ENCODE measurements at places on chromosomes 12 and 14. TPM values are rescaled to one million over a fixed set of nuclear protein-coding genes. Genes with fewer than 3 reads are reported as not detected.
A peak's percentile ranks its signal among the peaks of the same experiment; 100 is the strongest.

The SLC39A5 gene
- not detected for total RNA-seq

The RPL41 gene
- 2,837 TPM for total RNA-seq

The RTL1 gene
- total RNA-seq, result not detected

DNA sequence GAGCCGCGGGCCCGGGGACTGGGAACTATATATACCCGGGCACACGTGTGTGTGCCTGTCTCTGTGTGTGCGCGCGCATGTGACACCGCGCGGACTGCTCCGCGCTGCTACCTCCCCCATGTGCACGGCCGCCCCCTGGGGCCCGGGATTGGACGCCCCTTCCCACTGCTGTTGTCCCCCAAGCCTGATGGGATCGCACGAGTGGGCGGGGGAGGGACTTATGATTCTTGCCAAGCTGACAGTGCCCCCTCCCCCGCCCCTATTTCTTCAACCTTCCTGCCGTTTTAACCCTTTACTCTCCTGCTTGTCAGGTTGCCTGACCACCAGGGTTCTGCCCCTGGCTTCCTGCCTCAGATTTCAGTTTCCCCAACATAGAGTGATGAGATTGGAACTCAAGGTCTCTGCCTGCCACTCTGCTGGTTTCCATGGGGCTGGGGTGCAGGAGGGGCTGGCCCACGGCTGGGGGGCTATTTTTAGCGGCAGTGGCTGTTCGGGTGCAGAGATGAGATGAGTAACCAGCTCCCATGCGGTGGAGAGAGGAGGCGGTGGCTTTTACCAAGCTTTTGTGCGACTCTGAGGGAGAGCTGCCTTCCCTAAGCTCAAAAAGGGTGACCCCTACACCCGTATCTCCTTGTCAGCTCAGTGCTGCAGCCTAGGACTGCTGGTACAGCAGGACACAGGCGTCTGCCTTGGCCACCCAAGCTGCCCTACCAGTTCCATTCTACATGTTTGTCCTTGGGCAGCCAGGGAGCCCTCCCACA lies at the start of gene DDN:
DDN (minus strand) TSS at position 5 of the 761 bp plus-strand sequence. CDS start 88 bp downstream, outside the sequence.
- peaks cover 44% of the 10 kb centered on the region for H3K27me3 ChIP-seq
- H3K36me3 ChIP-seq, result peaks cover 40% of the 10 kb centered on the region
- no peak within 1 kb of the TSS for H3K27ac ChIP-seq
- peak within 1 kb of the TSS; percentile 57 for H3K4me3 ChIP-seq
- peak; percentile 59 for DNase-seq

- H3K36me3 ChIP-seq, result no peaks in the 10 kb centered on the region
- peaks cover 10% of the 10 kb centered on the region for H3K27me3 ChIP-seq
- no peak overlapping the region for H3K27ac ChIP-seq
- H3K4me3 ChIP-seq, result no peak overlapping the region
- no peak for DNase-seq
Observed at GRCh38 chr12:48021485-48022179, 17.4 kb upstream of the COL2A1 start.

- DNase-seq, result no peak
- H3K27me3 ChIP-seq, result no peaks in the 10 kb centered on the region
- peaks cover 17% of the 10 kb centered on the region for H3K4me1 ChIP-seq
- no peak overlapping the region for H3K27ac ChIP-seq
- H3K36me3 ChIP-seq, result no peaks in the 10 kb centered on the region
- no peak overlapping the region for H3K4me3 ChIP-seq
Observed at GRCh38 chr14:55756078-55756477, 176.1 kb downstream of the KTN1 start.

The SSPN gene
- total RNA-seq, result 12.8 TPM

DNA sequence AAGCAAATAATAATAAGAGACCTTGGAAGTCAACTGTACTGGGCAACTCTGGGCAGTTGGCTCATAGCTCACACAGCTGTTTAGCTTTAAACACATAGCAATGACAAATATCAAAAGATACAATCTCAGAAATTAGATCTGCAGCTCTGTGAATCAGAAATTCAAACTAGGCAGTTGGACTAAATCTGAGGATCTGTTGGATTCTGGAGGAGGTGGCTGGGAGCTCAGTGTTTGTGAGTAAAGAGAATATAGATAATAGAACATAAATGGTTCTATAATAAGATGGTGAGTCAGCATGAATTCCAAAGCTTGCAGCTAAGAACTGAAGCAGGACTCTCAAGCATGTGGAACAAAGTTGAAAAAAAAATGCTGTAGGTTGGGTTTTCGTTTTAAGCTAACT lies 1949.4 kb upstream of the SEL1L start:
- H3K27me3 ChIP-seq, result no peaks in the 10 kb centered on the region
- H3K4me1 ChIP-seq, result no peaks in the 10 kb centered on the region
- no peak overlapping the region for H3K27ac ChIP-seq
- no peaks in the 10 kb centered on the region for H3K36me3 ChIP-seq
- no peak for DNase-seq

GRCh38 chr12:43306066-43306465 lies 245.9 kb downstream of the ADAMTS20 start:
- no peaks in the 10 kb centered on the region for H3K27me3 ChIP-seq
- H3K36me3 ChIP-seq, result no peaks in the 10 kb centered on the region
- no peak overlapping the region for H3K4me3 ChIP-seq
- DNase-seq, result no peak

The MBIP gene
- total RNA-seq, result 111 TPM

The DYRK2 gene
- total RNA-seq, result 17.6 TPM

DNA sequence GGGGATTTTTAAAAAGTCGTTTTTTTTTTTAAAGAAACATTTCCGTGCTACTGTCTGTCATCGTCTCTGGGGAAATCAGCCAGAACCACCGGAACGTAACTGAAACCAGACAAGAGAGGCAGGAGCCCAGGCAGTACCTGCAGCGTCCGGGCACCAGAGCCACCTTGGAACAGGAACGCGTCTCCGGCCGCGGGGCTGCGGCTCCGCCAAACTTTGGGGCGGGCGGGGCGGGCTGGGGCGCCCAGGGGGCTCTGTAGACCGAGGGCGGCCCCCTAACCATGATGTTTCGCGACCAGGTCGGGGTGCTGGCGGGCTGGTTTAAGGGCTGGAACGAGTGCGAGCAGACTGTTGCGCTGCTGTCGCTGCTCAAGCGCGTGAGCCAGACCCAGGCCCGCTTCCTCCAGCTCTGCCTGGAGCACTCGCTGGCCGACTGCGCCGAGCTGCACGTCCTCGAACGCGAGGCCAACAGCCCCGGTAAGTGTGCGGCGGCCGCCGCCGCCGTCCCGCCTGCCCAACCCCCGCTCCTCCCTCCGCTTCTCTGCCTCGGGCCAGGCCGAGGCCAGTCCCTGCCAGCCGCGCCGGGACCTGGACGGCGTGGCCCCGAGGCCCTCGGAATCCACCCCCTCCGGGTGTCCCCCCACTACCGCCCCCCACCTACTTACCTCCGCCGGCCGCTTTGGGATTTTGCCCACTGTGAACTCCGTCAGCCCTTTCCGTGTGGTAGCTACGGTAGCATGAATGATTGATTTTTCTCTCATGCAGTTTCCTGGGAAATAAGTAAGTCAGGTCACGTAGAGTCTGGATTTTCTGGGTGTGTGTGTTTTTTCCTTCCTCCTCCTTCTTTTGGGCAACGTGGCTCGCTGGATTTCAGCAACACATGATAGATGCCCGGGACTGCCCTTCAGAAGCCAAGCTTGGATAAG lies 972 bp downstream of the SAMD4A start:
- H3K4me1 ChIP-seq, result peaks cover 38% of the 10 kb centered on the region
- peak overlapping the region; percentile 99 for H3K27ac ChIP-seq
- peak; percentile 69 for DNase-seq
- no peaks in the 10 kb centered on the region for H3K27me3 ChIP-seq

DNA sequence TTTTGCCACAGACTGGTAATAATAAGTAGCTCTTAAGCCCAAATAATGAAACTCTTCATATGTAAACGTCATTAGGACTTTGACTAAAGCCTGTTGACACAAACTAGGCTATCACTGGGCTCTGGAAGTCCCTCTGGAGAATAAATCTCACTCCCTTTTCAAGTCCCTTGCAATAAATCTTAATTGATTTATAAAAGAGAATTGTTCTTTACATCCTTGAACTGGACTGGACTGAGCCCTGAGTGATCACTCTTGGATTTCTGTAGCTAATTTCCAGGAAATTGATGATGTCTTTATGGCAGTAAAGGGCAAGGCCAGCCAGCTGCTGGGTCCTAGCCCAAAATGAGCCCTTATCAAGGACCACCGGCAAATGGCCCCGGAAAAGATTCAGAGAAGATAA lies 1162.7 kb downstream of the BCL11B start:
- H3K4me1 ChIP-seq, result no peaks in the 10 kb centered on the region
- no peaks in the 10 kb centered on the region for H3K36me3 ChIP-seq
- H3K27me3 ChIP-seq, result no peaks in the 10 kb centered on the region
- no peak overlapping the region for H3K4me3 ChIP-seq

DNA sequence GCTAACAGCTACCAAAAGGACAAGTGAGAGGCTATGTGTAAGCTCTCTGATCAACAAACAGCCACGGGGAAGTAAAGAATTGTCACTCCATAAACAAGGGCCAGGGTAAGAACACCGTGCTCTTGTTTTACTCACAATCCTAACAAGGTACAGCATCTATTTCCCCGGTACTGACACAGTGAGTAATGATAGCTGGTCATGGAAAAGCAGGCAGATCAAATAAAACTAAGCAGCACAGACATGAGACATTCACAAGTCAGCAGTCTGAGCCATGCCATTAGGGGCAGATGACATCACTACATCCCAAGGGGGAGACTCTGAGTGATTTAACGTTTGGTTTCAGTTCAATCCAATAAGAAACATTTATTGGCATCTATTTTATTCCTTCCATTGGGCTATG lies 54.4 kb downstream of the ARL6IP4 start:
- peaks cover 8% of the 10 kb centered on the region for H3K36me3 ChIP-seq
- H3K4me3 ChIP-seq, result no peak overlapping the region
- H3K27ac ChIP-seq, result no peak overlapping the region

The KRT71 gene
- total RNA-seq, result not detected

DNA sequence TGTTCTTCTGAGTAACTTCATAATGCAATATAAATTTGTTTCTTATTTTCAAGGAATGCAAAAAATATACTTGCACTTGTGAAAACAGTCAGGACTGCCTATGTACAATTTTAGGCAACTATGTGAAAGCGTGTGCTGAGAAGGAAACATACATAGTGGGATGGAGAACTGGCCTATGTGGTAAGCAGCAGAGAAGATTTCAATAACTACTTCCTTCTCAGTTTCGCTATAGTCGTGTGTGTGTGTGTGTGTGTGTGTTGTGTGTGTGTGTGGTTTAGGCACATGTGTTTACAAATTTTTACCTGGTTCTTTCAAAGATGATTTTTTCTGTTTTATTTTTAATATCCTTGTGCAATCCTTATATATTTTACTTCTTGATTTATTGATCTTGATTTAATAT lies 211.8 kb downstream of the LRRK2 start:
- DNase-seq, result no peak
- no peak overlapping the region for H3K27ac ChIP-seq
- no peak overlapping the region for H3K4me3 ChIP-seq

GRCh38 chr14:72033365-72033764 lies 101.1 kb downstream of the RGS6 start:
- no peak for DNase-seq
- no peak overlapping the region for H3K4me3 ChIP-seq
- H3K27me3 ChIP-seq, result no peaks in the 10 kb centered on the region
- H3K4me1 ChIP-seq, result no peaks in the 10 kb centered on the region
- no peaks in the 10 kb centered on the region for H3K36me3 ChIP-seq

DNA sequence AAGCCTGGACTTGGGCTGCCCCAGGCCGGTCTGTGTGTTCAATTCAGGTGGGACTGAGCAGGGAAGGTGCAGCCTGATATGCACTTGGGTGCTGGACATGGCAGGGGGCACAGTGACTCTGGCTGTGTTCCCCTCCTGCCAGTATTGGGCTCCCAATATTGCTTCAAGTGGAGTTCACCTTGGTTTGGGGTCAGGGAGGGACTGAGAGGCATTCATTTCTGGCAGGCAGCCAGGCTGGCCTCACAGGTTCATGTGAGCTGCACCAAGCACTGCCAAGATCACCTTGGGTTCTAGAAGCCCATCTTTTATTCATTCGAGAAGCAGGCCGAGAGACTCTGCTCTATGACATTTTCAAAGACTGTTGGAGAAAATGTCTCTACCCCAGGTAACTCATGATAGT lies 245.0 kb downstream of the CHST11 start:
- H3K27me3 ChIP-seq, result no peaks in the 10 kb centered on the region
- H3K36me3 ChIP-seq, result no peaks in the 10 kb centered on the region
- DNase-seq, result no peak
- H3K4me3 ChIP-seq, result no peak overlapping the region
- peaks cover 6% of the 10 kb centered on the region for H3K4me1 ChIP-seq
- H3K27ac ChIP-seq, result no peak overlapping the region

- H3K27me3 ChIP-seq, result no peaks in the 10 kb centered on the region
- H3K4me3 ChIP-seq, result no peak overlapping the region
- no peak for DNase-seq
- no peaks in the 10 kb centered on the region for H3K36me3 ChIP-seq
- H3K4me1 ChIP-seq, result no peaks in the 10 kb centered on the region
Observed at GRCh38 chr12:16310934-16311333, 33.4 kb upstream of the SLC15A5 start.

The SLCO1A2 gene
- 3.5 TPM for total RNA-seq

DNA sequence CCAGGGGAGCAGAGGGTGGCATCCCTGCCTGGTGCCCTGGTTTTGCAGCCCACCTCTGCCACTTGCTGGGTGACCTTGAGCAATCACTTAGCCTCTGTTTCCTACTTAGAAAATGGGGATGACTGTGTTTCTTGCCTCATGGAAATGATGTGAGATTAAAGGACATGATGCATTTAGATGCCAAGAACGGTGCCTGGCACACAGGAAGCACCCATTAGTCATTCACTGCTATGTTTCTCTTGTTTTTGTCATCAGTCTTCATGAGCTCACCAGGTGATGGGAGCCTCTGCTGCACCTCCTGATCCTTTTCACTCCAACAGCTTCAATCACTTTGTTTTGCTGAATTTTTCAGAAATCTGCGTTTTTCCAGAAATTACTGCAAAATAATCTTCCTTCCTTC lies 23.6 kb upstream of the ATF1 start:
- H3K36me3 ChIP-seq, result peaks cover 100% of the 10 kb centered on the region
- H3K4me1 ChIP-seq, result no peaks in the 10 kb centered on the region
- H3K27ac ChIP-seq, result no peak overlapping the region
- H3K4me3 ChIP-seq, result no peak overlapping the region

The SLC25A21 gene
- total RNA-seq, result 0.38 TPM

- H3K36me3 ChIP-seq, result no peaks in the 10 kb centered on the region
- no peaks in the 10 kb centered on the region for H3K27me3 ChIP-seq
- peaks cover 26% of the 10 kb centered on the region for H3K4me1 ChIP-seq
- DNase-seq, result peak; percentile 32
- peak overlapping the region; percentile 70 for H3K27ac ChIP-seq
Observed at GRCh38 chr14:103854017-103854808, 6.8 kb upstream of the PPP1R13B start.

GRCh38 chr12:31736472-31736871 lies 7.7 kb upstream of the AMN1 start:
- no peak for DNase-seq
- peaks cover 25% of the 10 kb centered on the region for H3K4me1 ChIP-seq
- no peaks in the 10 kb centered on the region for H3K36me3 ChIP-seq
- no peaks in the 10 kb centered on the region for H3K27me3 ChIP-seq
- H3K27ac ChIP-seq, result no peak overlapping the region
- no peak overlapping the region for H3K4me3 ChIP-seq
